ENCODE measurements at places on chromosomes 7 and 10.

GRCh38 chr10:67112765-67113164 lies 186.9 kb downstream of the LRRTM3 start:
- DNase-seq: no peak

- no peak for DNase-seq
Observed at GRCh38 chr10:132805599-132805998, 19.7 kb upstream of the NKX6-2 start.

DNA sequence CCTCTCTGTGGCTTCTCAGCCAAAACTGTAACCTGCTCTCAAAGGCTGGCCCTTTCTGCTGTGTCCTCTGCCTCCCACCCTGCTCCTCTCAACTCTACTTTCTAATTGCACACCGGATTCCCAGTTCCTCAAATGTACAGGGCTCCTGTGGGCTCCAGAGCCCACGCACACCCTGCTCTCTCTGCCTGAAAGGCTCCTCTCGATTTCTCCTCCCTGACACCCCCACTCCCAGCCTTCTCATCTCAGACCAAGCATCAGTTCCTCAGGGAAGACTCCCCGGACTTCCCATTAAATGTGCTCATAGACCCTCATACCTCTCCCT lies 111.7 kb upstream of the STEAP1B start:
- no peak for DNase-seq

GRCh38 chr7:95921543-95921942 lies 149.2 kb downstream of the DYNC1I1 start:
- DNase-seq: no peak

DNA sequence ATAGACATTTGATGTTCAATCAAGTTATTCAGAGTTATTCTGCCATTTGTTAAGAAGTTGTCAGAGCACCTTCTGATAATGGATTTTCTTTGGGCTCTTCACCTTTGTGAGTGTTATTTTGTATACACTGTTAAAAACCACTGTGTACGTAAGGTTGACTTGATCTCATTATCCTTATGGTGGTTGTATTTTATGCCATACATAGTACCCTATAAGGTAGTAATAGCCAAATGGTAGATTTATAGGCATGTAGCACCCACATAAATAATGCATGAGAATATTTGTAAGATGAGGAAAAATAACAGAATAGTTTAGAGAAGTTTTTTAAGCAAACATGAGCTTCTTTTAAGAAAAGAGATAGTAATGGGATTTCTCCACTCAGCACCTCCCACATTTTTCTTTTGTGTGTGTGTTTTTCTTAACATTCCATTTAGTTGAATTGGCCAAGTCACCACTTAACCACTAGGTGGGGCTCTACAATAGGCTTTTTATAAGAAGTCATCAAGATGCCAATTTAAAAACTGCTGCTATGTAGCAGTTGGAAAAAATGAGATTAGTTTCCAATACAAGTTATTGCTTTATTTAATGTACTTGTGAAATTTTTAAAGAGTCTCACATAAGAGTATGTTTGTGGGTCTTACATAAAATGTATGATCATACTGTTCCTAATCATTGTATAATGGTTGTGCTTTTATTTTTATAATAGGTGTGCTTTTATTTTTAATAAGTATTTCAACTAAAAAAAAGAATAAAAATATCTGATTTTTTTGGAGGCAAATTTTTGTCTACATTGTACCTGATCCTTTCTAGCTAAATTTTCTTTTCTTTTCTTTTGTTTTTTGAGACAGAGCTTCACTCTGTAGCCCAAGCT lies 41.1 kb upstream of the STMP1 start:
- DNase-seq: peak; percentile 28

DNA sequence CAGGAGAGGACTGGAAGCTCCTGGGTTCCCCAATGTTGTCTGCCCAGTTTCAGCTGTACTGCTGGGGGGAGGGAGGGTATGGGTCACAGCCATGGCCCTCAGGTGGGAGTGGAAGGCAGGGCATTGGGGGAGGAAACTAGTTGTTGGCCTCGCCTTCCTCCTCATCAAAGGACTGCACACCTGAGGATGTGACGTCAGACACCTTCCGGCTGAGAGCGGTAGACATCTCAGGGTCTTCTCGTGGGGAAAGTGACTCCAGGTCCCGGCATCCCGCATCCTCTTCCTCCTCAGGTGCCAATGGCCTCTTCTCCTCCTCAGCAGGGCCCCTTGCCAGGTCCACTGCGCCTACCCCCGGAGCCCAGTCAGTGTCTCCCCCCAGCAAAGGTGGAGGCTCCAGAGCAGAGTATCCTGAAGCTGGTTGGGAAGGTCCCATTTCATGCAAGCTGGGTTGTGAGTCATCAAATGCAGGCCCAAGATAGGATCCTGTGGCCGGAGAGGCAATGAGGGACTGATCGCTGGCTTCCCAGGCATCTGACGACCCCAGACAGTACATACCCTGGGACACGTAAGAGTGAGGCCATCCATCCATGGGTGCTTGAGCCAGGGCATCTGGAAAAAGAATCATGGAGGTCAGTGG lies 6.0 kb downstream of the FAM131B start:
- DNase-seq: no peak

DNA sequence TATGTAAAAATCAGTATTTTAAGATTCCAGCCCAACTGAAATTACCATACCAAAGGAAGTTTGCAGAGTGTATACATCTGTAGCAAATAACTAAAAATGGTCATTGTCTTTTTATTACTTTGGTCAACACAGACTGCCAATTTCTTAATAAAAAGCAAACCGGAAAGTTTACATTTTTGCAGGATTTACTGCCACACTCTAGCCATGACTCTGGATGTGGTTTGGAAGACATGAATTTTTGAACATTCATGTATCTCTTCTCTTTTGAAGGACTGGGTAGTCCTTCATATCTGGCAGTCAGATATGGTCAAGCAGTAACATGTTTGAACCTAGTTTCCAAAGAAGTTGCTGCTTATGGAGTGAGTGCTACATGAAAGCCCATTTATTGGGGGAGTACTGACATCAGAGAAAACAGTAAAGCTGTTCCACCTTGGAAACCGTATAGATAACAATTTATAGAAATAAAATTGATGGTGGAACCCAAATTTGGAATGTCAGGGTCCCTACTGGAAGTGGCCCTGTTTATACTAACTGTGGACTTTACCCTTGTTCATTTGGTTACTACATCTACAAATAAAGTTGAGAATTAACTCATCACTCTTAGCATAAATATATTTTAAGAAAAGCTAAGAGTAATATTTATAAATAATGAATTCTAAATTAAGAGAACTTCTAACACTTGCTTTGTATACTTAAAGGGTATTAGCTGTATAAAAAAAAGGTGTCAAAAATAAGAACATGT lies 84.6 kb downstream of the ZMYND11 start:
- DNase-seq: no peak

DNA sequence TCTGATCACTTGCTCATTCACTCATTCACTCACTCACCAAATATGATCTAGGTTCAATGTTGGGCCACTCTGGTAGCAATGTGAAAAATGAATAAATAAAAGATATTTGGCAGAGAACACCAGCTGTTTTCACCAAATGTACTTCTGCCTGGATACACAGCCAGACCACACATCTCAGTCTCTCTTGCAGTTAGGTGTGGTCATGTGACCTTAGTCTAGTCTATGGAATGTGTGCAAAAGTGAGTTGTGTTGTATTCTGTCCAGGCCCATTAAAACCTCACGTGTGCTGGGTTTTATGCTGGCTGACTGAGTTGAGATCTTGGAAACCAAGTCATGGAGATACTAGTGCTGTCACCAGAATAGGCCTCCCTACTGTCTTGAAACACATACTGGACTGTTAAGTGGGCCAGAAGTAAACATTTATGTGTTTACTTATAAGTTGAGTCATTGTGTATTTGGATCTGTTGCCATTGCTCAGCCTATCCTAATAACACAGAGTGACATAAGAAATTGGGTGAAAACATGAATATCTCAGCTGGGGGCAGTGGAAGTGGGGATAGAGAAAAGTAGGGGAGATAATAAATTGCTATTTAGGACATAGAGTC lies 145.5 kb downstream of the PTEN start:
- no peak for DNase-seq

DNA sequence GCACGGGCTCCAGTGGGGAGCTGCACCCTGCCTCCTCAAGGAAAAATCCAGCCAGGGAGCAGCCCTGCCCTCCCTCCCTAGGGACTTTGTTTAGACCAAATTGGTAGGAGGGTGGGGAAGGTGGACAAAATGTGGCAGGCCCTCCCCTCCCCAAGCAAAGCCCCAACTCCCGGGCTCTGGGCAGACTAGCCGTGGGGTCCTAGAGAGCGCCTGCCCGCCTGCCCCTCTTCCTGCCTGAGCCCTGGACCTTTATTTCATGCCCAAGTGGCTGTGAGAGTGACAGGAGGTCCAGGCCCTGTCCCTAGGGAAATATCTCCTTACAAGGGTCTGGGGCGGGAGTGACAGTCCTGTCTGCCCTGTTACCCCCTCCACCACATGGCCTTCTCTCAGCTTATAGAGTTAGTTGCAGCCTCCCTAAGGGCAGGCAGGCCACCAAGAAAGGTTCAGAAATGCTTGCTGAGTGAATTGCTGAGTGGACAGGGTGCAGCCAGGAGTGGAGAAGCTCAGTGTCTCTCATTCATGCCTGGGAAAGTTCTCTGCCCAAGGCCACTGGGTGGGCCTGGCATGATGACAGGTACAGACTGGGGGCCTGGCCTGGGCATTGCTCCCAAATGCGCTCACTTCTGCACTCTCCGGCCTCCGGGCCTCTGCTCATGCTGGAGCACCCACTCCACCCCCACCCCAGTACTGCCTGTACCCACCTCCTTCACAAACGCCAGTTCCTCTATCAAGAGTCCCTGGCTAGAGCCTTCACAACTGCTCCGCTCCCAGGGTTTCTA lies 25.2 kb downstream of the DNAJB12 start:
- no peak for DNase-seq

DNA sequence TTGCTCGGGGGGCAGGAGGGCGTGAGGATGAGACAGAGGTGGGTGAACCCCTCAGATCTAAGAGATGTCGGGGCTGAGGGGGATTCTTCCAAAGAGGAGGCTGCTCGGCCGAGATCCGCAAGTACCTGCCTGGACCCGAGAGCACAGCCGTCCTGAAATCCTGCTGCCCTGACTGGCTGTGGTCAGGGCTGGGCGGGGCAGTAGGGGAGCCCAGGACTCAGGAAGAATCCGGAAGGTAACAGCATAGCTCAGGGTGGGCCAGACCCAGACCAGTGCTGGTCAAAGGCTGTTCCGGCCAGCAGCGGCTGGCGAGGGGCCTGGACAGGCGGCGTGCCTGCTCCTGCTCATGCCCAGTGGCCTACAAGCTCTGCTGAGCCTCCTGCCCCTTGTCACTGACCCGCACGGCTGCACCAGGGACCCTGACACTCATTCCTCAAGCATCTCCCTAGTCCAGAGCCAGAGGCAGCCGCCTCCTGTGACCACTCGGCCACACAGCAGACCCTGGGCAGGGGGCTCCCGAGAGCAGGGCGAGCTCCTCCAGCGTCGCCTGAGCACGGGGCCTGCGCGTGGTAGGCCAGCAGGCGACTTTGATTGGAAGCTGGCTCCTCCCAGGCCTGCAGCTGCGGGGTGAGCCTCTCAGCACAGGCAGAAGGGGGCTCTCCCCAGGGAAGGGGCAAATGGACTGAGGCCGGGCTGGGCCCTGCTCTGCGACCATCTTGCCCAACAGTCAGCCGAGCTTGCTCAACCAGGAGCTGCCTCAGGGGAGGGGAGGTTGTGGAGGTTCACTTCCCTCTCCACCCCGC lies 3.1 kb upstream of the ADAP1 start:
- DNase-seq: no peak

GRCh38 chr7:142359694-142360279 lies 101.9 kb upstream of the PRSS58 start:
- DNase-seq: no peak

Data from NCI-H2107 (cell line).